ENCODE measurements at places on chromosomes 11 and 22.

DNA sequence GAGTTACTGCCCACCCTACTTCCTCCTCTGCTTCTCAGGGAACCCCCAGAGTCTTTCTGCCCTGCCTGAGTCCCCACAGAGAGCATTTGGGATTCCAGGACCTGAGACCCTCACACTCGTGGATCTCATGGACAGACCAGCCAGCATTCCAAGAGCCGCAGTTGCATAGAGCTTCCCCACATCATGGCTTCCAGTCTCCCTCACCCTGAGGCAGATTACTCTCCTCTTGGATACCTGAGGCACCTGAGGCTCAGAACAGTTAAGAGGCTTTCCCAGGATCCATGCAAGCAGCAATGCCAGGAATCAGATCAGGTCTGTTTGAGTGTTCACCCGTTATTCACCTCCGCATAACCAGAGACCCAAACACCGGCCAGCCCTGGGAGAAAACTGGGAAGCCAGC, 102.2 kb downstream of the TRIM29 start:
- no peak for DNase-seq

GRCh38 chr11:128206461-128206860, 380.9 kb downstream of the ETS1 start:
- DNase-seq = no peak

DNA sequence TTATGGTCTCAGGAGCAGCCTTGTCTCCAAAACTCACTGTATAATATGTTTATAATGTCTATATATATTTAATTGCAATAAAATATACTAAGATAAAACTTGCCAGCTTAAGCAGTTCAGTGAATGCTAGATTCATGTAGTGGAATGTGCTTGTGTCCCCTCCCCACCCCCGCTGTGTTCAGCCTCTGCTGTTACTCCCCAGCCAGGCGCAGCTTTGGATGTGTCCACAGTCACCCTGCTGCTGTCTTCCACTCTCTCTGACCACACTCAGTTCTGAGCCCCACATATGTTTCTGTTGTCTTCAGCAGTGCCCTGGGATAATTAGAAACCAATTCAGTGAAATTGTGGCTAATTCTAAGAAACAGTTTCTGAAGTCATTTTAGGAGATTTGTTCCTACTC, 52.2 kb downstream of the PPFIA1 start:
- DNase-seq = no peak

GRCh38 chr22:20782596-20783299, 8.8 kb downstream of the SERPIND1 start:
- DNase-seq = no peak

- no peak for DNase-seq
These were observed 14.8 kb upstream of the PAX6 start for GRCh38 chr11:31825838-31826484.

GRCh38 chr11:59610289-59610688, 5.3 kb downstream of the OSBP start:
- no peak for DNase-seq

DNA sequence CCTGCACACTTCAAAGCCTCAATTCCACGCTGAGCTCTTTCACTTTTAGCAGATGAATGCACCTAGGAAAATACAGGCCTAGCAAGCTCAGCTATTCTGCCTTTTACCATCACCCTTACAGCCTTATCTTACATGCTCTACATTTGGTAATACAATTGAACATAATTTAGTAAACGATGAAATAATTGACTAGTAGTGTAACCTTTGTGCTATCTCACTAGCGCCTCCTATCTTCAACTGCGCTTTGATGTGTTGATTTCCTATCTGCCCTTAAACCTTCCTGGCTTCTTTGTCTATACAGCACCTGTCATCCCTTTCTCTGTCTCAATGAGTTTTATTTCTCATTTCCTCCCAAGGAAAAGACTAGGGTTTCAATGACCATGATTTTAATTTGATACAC, 149.7 kb downstream of the LRRC4C start:
- no peak for DNase-seq
